Daoy (cell line): ENCODE measurements at places on chromosomes 12 and 14.

GRCh38 chr12:25761356-25761755 is 197.1 kb upstream of the RASSF8 start:
- DNase-seq, result no peak

DNA sequence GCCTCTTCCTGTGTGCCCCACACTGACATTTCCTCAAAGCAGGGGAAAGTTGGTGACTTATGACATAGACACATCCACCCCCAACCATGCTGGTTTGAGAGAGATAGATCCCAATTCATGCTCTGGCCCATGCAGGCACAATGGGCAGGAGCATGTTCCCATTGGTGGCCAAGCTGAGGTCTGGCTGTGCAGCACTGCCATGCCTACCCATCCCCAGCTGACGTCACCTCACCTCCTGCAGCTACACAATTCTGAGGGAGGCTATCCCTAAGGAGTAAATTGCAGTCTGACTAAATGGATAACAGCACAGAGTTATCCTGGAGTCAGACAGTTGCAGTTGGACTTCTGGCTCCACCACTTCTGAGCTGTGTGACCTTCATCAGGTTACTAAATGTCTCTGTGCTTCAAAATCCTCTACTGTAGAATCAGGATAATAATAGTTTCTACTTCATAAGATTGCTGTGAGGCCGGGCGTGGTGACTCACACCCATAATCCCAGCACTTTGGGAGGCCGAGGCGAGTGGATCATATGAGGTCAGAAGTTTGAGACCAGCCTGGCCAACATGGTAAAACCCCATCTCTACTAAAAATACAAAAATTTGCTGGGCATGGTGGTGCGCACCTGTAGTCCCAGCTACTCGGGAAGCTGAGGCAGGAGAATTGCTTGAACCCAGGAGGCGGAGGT is 323.9 kb downstream of the BCL11B start:
- peak; percentile 50 for DNase-seq

DNA sequence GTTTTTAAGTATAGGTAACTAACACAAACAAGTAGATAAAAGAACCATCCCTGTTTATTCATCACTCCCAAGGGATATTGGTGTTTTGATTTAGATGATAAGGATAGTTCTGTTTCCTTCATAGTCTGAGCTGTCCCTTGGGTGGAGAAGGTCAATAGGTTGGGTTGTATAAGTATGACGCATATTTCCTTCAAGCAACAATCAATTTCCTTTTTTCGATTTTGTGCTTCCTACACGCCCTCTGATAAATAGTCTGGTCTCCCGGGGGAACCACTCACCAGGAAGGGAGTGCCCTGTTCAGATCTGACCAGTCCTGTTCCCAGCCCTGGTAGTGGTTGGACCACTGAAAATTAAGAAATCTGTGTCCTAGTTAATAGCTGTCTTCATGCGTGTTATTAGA is 378.8 kb upstream of the FAR2 start:
- DNase-seq, result no peak

DNA sequence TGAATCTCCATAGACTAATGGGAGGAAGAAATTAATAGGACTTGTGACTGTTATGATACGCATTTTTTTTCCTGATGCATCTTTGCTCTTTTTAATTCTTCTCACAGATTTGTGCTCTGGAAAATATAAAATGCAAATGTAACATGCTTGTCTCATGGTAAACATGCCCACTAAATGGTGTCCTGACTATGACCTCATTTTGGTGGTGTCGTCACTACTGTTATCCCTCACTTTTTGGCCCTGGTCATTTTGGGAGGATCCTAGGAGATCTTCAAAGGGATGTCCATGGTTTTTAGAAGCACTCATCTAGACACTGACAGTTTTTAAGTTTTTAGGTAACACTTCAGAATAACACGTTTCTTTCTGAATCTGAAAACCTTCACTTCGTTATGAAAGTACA is 790.8 kb upstream of the FBXO33 start:
- no peak for DNase-seq

GRCh38 chr14:53953828-53954550 is 2.6 kb downstream of the BMP4 start:
- DNase-seq, result peak; percentile 71

DNA sequence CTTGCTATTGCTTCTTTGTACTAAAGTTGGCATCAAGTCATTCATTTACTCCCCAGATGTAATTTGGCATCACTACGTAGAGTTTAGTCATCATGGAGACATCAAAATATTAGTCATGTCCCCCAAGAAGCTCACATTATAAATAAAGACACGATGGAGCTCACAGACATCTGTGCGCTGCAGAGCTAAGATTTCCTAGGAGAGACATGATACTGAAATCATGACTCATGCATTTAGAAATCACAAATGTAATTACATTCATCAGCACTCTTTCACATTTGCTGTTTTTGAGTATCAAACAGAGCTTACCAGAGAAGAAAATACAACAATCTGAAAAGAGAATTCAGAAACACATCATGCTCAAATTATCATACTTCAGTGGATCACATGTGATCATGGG is 169.8 kb downstream of the LRIG3 start:
- DNase-seq, result peak; percentile 68

GRCh38 chr12:26768611-26769603 is 64.1 kb downstream of the ITPR2 start:
- no peak for DNase-seq

GRCh38 chr12:128266541-128267130 is 334 bp upstream of the TMEM132C start:
- no peak for DNase-seq

- DNase-seq, result peak; percentile 68
Observed at GRCh38 chr12:67069451-67070306, 199.5 kb upstream of the CAND1 start.

DNA sequence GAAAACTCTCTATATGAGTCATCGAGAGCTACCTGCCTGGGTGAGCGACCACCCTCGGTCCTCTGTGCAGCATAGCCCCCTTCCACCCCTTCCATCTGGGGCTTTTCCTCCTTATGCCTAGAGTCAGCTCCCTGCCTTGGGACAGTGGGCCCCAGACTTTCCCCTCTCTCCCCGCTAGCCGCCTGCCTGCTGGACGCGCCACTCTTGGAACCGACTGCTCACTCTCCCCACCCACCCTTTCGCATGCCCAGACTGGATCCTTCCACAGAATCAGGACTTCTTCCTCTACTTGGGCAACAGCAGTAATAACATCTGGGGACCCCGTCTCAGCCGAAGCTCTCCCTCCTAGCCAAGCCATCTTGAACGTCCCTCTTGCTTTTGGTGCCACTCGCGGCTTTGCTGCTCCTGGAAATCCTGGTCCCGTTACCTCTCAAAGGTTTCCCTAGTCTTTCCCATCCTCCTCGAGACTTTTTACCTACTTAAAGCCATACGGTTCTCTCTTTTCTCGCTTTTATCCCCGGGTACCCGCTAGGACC is 671 bp downstream of the ESYT1 start:
- peak; percentile 60 for DNase-seq

- DNase-seq, result no peak
Observed at GRCh38 chr14:76138119-76138757, 13.5 kb upstream of the GPATCH2L start.

DNA sequence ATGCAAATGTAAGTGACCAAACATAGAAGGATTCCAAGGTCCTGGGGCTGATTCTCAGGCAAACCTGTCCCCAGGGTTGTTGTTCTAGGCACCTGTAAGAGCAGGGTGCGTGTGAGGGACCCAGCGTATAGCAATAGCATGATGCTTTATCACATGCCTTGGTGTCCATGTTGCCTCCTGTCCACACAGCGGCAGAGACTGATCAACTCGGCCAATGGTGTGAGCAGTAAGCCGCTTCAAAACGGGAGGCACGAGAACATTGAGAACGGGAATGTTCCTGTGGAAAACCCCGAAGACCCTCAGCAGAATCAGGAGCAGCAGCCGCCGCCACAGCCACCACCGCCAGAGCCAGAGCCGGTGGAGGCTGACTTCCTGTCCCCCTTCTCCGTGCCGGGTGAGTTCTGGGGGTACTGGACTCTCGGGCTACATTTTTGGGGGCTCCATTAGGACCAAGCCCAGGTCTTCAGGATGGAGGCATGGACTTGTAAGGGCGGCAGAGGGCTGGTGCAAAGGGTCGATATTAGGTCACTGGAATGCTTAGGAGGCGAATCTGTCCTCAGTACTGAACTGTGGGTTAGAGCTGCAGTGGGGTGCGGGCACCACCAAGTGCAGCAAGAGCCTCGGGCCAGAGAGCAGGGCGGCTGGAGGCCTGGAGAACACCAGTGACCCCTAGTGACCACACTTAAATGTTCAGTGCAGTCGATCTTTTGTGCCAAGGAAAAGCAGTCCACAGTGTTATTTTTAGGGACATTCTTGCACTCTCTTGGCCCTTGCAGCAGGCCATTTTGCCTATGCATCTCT is 57.2 kb upstream of the RIN3 start:
- peak; percentile 70 for DNase-seq

GRCh38 chr12:30806989-30807694 is 52.4 kb upstream of the CAPRIN2 start:
- peak; percentile 68 for DNase-seq

GRCh38 chr12:65269603-65270002 is 8.9 kb upstream of the MSRB3 start:
- peak; percentile 11 for DNase-seq

GRCh38 chr12:52812749-52813148 is 1.2 kb downstream of the KRT4 start:
- no peak for DNase-seq
